ENCODE measurements at places on chromosomes 6 and 20.
A peak's percentile ranks its signal among the peaks of the same experiment; 100 is the strongest.

- peak; percentile 61 for DNase-seq
Observed at GRCh38 chr6:111604259-111605099, 1.2 kb downstream of the TRAF3IP2 start.

- DNase-seq = no peak
Observed at GRCh38 chr20:4546786-4547185, 174.9 kb upstream of the PRND start.

DNA sequence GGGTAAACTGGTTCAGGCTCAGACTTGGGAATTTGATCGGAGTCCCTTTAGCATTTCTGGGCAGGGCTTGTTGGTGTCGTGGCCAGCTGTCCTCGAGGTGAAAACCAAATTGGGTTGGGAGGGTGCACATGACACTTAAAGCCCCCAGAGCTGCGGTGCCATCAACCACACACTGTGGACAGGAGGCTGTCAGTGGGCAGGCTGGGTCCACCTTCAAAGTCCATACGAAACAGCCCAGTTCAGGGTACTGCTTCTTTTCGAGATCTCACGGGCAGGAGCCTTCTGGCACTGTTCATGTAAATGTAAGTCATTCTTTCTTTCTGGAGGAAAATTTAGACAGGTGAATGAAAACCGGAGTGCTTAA is 7.0 kb downstream of the SYNJ2 start:
- no peak for DNase-seq

DNA sequence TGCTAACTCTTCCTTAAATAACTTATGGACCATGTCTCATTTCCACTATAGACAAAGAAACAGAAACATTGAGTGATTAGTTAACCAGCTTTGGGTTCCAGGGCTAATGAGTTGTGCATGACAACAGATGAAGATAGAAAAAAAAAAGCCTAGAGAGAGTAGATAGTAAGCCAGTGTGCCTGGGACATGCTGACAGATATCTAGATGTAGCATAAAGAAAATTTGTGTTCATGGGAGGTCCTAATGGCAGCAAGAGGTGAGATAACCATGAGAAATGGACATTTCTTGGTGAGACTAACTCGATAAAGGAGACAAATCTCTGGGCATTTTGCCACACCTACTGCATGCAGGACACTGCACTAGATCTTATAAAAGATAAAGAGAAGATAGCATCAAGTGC is 2.8 kb upstream of the BTN3A3 start:
- DNase-seq = peak; percentile 18

- DNase-seq = no peak
Observed at GRCh38 chr6:107144666-107145065, 29.4 kb upstream of the BEND3 start.

GRCh38 chr6:163367497-163368183 is 46.9 kb upstream of the QKI start:
- no peak for DNase-seq

GRCh38 chr6:142400495-142400894 is 98.7 kb downstream of the ADGRG6 start:
- peak; percentile 91 for DNase-seq

- DNase-seq = no peak
Observed at GRCh38 chr6:43978473-43979346, 148.5 kb downstream of the MRPL14 start.

GRCh38 chr6:108983151-108983550 is 111.5 kb downstream of the SESN1 start:
- peak; percentile 18 for DNase-seq

DNA sequence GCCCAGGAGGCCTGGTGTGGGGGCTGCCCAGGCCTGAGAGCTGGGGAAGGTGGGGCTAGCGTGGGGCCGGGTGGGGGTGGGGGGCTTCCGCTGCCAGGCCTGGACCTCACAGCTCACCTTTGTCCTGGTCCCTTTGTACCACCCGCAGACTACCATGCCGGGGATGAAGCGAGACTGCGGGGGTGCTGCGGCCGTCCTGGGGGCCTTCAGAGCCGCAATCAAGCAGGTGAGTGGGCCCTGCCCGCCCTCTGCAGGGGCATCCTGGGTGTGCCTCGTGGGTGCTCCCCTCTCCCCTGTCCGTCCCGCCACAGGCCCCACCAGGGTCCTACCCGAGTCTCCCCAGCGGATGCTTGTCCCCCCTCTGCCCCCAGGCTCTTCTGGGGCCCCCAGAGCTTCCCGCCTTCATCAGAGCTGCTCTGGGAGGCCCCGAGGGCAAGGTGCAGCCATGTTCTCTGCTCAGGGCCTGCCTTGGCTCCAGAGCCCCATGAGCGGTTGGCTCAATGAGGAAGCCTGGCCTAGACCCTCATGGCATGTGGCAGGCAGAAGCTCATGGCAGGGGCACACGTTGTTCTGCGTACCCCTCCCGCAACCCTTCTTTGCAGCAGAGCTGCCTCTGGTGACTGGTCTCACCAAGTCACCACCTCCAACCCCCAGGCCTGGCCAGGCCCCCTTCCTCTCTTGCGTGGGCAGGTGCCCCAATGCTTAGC is 14.5 kb downstream of the NPEPL1 start:
- no peak for DNase-seq

GRCh38 chr6:164308339-164308738 is 893.8 kb downstream of the QKI start:
- no peak for DNase-seq

GRCh38 chr20:13024596-13024995 is 15.8 kb downstream of the SPTLC3 start:
- no peak for DNase-seq

- DNase-seq = no peak
Observed at GRCh38 chr6:107444277-107444676, 15.1 kb downstream of the PDSS2 start.

GRCh38 chr20:31580706-31581105 is 24.4 kb upstream of the ID1 start:
- no peak for DNase-seq

GRCh38 chr6:11197175-11197536 is 35.3 kb downstream of the NEDD9 start:
- DNase-seq = no peak

GRCh38 chr6:129440691-129441090 is 269.3 kb downstream of the ARHGAP18 start:
- DNase-seq = peak; percentile 38

DNA sequence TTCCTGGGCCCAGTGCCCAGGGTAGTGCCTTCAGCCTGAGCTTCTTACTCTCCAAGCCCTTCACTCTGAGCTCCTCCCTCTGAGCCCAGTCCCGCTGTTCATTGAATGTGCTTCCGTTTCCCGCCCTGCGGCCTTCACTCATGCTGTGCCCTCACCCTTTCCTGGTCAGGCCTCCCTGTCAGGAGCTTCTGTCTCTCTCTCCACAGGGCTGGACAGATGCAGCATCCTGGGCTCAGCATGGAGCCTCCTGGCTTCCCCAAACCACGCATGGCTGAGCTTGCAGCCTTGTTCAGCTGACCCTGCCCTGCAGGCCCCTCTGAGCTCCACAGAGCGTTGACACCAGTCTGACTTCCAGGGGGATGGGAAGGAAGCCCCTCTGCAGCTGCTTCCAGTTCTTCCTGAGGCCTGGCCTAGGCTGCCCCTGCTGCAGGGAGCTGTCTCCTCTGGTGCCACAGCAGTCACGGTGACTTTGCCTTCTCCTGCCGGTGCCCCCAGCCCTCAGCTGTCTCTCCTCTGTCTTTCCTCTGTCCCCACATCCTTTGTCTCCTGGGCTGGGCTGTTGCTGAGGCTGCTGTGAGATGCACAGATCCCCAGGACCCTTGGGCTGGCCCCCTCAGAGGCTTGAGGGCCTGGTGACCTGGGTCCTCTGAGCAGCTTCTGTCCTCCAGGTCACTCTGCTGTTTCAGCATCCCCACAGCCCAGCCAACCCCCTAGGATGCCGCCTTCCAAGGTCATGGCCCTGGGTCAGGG is 7.9 kb upstream of the MYT1 start:
- DNase-seq = no peak

- no peak for DNase-seq
Observed at GRCh38 chr20:1389703-1390580, 2.9 kb downstream of the FKBP1A start.

DNA sequence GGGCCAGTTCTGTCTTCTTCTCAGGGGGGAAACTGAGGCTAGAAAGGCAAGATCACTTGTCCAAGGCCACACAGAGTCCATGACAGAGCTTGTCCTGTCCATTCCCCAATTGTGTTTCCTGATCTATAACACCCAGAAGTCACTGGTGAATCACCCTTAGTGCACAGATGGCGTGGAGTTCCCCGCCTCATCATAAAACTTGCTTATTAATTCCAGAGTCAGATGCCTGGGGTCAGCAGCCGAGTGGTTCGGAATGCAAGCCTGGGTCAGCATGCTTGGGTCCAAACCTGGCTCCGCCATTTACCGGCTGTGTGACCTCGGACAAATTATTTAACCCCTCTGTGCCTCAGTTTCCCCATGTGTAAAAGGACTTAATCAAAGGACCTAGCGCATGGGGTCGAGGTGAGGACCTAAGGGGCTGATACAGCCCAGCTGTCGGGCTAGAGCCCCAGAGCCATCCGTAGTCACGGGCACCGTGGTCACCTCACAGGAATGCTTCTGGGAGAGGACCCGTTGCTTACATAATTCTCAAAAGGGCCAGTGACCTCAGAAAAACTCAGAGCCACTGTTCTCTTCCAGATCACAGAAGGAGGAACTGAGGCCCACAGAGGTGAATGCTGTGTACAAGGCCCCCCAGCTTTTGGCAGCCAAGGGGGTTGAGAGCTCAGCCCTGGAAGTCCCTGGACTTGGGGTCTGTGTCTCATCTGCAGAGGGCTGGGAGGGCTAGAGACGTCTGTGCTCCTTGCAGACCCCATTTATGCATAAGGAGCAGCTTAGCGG is 1.4 kb upstream of the ZBP1 start:
- DNase-seq = no peak

DNA sequence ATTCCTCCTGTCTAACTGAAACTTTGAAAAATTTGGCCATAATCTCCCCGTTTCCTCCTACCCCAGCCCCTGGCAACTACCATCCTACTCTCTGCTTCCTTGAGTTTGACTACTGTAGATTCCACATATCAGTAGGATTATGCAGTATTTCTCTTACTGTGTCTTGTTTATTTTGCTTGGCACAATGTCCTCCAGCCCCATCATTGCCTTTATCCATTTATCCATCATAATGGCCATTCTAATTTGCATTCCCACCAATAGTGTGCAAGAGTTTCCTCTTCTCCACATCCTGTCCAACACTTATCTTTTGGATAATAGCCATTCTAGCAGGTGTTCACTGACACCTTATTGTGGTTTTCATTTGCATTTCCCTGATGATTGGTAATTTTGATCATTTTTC is 202.3 kb downstream of the THBS2 start:
- DNase-seq = no peak
